Stimulated activated CD8-positive, alpha-beta memory T cell treated with anti-CD3 and anti-CD28 coated beads, Interleukin-7, amount 100 ng/mL, for 24 hours (primary cell): ENCODE measurements at places on chromosomes 11 and 22.

- no peak for DNase-seq
Observed at GRCh38 chr22:31150615-31151014, 9.4 kb upstream of the RNF185 start.

- DNase-seq, result no peak
Observed at GRCh38 chr22:46052801-46053562, 76.0 kb upstream of the WNT7B start.

DNA sequence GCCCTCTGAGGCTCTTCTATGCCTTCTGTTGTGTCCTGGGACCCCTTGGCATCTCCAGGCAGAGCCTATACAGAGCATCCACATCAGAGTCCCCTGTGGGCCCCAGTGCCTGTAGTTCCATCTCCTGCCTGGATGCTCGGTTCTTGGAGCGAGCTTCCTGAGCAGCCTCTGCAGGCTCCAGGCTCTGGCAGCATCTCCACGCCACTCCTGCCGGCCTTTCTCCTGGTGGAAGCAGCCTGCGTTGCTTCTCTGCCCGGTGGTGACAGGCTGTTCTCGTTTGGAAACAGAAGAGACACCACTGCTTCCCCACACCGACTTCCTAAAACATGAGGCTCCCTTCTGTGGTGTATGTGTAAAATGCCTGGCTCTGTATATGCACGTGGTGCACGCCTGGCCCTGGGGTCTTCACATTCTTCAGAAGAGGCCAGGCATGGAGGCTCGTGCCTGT, 52.8 kb downstream of the BCR start:
- no peak for DNase-seq

GRCh38 chr22:50305923-50306566, 1.4 kb downstream of the PLXNB2 start:
- DNase-seq, result no peak

- no peak for DNase-seq
Observed at GRCh38 chr11:104529213-104529612, 365.3 kb upstream of the PDGFD start.

DNA sequence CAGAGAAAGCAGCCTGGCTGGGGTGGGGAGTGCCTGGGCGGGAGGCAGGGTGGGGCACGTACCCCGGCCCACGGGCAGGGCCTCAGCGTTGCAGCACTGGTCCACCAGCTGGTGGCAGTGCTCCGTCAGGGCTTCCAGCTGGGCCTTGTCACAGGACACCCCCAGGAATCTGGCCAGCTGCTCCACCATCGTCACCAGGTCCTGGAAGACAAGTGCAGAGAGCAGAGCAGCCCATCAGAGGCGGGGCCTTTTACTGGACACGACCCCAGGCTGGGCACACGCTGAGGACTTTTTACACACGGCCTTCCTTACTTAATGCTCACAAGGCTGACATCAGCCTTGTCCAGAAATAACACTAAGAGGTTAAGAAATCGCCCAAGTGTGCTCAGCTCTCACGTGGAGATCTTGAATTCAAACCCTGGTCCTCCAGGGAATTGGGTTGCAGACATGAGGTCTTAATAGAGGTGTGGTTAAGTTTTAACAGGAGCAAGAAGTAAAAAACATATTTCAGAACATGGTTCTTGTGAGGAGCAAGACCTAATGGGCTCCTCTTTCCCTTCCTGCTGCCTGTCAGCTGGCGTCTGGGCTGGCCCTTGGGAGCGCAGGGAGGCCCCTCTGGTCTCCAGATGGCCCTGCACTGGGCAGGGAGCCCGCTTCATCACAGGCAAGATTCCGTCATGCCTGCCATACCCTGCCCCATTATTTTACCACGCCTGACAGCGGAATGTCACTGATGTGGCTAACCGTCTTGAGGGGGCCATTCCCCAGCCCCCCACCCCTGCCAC, 17.1 kb upstream of the EFCAB6 start:
- no peak for DNase-seq

DNA sequence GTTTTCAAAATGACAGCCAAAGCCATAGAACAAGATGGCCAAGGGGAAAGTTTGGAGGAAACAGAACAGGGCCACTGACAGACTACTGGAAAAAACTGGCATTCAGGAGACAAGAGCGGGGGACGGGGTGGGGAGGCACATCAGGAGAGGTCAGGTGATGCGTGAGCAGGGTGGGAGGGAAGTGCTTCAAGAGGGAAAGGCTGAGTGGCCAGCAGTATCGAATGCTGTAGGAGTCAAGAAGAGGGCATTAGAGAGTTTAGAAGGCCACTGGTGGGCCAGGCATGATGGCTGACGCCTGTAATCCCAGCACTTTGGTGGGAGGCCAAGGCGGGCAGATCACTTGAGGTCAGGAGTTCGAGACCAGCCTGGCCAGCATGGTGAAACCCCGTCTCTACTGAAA, 8.2 kb downstream of the GTPBP1 start:
- DNase-seq, result no peak

- DNase-seq, result no peak
Observed at GRCh38 chr22:47292546-47293320, 530.3 kb downstream of the TBC1D22A start.

- no peak for DNase-seq
Observed at GRCh38 chr11:35891096-35891495, 52.8 kb upstream of the LDLRAD3 start.

- no peak for DNase-seq
Observed at GRCh38 chr11:96309016-96309642, 33.9 kb downstream of the MAML2 start.

DNA sequence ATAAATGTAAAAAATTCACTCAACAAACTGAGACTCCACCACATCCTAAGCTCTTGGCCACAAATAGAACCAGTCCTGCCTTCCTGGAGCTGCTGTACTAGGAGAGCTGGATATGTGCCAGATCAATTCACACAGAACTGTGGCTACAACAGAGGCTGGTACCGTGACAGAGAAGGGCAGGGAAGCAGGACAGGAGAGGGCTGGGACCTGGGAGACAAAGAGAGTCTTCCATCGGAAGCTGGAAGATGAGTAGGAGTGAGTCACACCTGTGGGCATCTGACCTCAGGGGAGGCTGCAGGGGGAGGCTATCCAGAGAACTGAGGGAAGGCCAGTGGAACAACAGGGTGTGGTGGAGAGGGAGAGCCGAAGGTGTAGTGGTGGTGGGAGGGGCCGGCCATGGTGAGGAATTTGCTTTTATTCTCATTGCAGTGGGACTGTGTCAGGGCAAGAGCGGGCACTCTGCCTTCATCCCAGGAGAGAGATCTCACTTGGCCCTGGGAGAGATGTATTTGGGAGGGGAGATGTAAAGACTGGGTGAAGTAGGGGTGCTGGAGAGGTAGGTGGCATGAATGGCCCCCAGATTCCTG, 1.9 kb upstream of the LTBP3 start:
- DNase-seq, result no peak

DNA sequence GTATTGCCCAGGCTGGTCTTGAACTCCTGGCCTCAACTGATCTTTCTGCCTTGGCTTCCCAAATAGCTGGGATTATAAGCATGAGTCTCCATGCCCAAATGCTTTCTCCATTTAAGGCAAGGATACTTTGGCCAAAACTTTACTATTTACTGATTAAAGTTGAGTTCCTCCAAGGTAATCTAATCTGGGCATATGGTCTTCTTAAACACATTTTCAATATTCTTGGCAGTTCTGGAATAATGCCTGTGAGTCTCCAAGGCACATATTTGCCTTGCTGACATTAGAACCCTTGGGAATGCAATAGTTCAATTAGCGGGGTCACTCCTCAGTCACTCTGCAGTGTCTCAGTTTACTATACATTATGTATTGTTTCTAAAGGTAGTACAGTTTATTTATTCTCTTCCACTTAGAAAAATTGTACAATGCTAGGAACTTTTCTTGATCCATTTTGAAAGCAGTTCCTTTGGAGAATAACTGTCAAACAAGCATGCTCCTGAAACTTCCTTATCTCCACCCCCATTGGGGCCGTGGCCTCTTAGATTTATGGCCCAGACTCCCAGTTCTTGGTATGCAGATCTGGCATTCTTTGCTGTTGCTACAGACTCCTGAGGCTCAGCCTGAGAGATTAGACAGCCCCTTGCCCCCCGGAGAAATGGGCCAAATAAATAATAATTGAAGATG, 13.1 kb upstream of the RAB38 start:
- DNase-seq, result no peak

DNA sequence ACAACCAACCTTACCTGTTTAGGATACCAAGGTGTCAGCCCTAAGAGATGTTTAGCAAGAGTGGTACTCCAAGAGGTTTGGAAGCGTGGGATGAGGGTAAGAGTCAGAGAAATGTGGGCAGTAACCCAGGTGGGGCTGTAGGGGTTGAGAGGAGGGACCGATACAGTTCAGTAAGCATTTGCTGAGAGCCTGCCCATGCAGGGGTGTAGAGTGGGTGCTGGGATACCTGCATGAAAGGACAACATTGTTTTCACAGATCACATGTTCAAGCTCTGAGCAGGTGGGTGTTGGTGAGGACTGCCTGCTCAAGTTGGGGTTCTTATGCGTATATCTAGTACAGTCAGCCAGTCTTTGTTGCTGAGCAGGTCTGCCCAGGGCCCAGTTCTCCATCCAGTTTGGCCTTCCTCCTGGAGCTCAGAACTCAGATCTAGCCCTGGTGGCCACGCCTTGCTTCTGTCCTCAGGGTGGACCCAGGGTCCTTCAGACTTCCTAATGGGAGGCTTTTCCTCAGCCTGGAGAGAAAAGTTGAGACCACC, 14.8 kb downstream of the PPFIBP2 start:
- no peak for DNase-seq

- no peak for DNase-seq
Observed at GRCh38 chr11:91470656-91471055, 754.0 kb upstream of the FAT3 start.
